Kasumi-1 (cell line): ENCODE measurements at places on chromosomes 1 and 21.
A peak's percentile ranks its signal among the peaks of the same experiment; 100 is the strongest.

GRCh38 chr1:89594096-89594740 lies 38.7 kb upstream of the LRRC8C start:
- no peak for DNase-seq

GRCh38 chr1:156344409-156344808 lies 6.1 kb downstream of the TSACC start:
- DNase-seq = no peak

- no peak for DNase-seq
Measured at GRCh38 chr1:160192234-160192633, 1.9 kb downstream of the CASQ1 start.

DNA sequence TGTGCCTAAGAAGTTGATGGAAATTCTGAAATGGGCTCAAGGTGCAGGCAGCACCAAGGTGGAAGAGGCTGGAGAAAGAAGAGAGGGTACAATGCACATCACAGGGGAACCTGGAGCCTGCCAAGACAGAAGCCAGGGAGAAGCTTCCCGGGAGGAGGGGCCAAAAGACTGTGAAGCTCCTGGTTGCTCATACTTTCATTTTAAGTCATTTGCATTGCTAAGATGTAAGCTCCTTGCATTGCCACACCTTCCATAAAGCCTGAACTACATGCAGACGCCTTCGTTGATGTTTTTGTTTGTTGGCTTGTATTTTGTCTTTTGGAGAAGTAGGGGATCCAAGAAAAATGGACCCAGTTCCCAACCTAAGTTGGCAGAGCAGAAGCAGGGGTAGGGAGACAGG lies 69.0 kb downstream of the HMGB4 start:
- no peak for DNase-seq

DNA sequence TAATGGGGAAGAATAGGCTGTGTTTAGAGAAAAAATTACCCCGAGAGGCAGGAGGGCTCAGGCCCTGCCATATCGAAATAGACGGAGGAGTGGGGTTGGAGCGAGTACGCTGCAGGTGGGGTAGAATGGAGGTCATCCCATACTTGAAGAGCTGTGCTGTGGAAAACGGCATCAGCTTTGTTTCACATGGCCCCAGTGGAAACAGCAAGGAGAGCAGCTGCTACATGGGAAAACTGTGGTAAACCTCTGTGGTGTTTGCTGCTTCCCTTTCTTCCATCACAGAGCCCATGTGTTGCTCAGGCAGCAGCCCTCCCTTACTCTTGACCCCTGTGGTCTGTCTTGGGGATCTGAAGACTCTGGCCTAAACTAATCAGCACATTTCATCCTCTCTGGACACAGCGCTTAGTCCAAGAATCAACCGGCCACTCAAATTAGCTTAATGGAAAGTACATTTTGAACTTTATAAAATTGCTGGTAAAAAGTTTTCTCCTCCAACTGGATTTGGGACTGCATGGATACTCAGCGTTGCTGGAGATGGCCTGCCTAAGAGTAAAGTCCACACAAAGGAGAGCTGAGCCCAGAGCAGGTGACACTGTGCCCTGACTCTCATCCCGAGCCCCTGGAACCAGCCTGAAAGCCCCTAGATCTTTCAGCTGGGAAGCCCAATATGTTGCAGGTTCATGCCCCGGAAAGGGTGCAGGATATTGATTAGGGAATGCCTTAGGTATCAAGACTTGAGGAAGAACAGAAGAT lies 127.1 kb upstream of the GADD45A start:
- peak; percentile 46 for DNase-seq

DNA sequence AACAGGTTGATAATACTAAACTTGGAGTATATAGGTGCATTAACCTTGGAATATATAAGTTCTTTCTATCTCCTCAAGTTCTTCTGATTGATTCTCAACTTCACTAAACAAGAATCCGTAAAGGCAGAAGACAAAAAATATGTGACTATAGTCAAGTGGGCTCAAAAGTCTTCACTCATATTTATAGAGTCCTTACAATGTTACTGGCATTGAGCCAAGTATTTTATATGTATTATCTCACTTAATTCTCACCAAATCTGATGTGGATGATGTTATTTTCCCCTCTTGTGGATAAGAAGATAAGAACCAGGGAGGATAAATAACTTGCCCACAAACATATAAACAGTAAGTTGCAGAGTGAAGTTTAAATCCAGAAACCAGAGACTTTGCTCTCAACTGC lies 486.9 kb downstream of the LRRIQ3 start:
- DNase-seq = no peak

DNA sequence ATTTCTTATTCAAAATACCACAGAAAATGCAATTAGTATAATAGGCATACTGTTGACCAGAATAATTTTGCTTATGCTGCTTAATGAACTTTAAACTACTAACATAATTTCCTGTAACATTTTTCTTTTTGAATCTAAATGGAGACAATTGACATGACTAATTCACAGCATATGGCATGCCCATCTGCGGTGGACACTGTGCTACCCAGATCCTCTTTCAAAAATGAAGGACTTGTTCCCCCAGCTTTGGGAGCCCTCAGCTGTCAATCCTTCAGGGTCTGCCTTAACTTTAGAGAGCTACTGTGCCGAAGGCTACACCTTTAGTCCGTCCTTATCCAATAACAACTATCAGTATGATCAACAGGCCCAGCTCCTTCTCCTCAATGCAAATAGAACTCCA lies 789.0 kb downstream of the PLA2G4A start:
- no peak for DNase-seq

- no peak for DNase-seq
Measured at GRCh38 chr1:229192031-229192430, 78.9 kb upstream of the RAB4A start.

- DNase-seq = no peak
Measured at GRCh38 chr1:20753589-20753988, 21.1 kb upstream of the SH2D5 start.

DNA sequence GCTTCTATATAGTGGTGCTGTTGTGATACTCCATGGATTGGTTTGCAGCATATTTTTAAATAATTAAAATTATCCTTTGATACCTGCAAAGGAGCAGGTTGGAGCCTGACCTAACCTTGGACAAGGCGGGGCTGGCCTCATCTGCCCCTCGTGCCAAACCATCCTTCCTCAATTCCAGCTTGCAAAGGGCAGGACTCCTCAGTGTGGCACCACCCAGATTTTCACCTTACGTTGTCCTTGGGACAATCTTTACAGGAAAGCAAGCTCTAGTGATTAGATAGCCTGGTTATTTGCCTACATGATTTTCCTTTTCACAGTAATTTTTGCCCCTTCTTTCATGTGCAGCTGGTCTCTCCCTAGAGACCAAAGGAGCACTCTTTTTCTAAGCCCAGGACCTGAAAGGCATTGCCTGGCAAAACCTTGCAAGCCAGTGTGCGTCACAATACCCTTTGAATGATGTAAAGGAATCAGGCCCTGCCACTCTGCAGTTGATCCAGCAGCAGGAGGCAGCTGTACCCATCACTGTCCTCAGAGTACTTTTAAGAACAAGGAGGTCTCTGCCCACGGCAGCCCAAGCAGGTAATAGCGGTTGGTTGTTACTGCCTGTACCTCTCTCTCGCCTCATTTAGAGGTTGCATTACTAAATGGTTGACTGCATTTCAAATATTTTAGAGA lies 99.4 kb downstream of the ADSS2 start:
- DNase-seq = no peak

GRCh38 chr1:70767377-70767776 lies 280.2 kb downstream of the PTGER3 start:
- DNase-seq = no peak

GRCh38 chr1:87169263-87169910 lies 159.3 kb upstream of the LMO4 start:
- DNase-seq = no peak

DNA sequence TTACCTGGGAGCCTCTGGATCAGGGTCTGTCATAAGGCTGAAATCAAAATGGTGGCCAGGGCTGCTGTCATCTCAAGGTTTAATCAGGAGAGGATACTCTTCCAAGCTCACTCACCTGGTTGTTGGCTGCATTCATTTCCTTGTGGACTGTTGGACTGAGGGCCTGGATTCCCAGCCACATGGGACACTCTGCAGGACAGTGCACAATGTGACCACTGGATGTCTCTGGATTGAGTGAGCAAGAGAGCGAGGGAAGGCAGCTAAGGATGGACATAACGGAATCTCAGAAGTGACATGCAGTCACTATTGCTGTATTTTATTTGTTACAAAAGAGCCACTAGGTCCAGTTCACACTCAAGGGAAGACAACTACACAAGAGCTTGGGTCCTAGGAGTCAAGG lies 229.1 kb downstream of the S1PR1 start:
- DNase-seq = no peak

DNA sequence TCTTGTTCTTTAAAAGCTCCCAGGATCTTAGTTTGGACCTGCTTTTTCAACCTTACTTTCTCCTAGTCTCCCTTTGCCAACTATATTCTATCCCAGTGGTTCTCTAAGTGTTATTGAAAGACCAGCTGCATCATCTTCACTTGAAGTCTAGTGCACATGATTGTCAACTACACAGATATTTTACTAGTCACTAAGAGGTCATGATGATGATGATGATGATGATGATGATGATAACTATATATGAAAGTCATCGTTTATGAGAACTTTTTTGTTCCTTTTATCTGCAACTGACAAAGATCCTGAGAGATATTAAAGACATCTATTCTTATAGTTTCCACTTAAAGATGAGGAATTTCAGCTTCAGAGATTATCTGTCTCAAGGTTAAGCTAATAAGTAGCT lies 479.0 kb upstream of the ZRANB2 start:
- no peak for DNase-seq

GRCh38 chr1:208151728-208152598 lies 92.2 kb downstream of the PLXNA2 start:
- no peak for DNase-seq

DNA sequence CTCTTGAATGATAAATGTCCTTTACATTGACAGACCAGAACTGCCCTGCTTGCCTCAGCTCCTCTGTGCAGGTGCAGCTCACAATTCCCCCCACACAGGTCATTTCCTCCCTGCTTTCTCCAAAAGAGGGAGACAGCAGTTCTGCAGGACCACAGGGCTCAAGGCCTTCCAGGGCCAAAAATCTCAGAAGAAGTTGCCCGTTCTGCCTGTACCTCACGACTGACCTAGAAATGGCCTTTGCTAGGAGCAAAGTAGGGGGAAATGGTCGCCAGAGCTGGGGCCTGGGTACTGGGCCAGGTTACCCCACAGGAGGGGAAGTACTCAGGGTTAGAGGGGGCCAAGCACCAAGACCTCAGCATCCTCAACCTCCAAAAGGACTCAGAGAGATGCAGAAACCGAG lies 11.1 kb downstream of the RNU1-2 start:
- DNase-seq = no peak

- no peak for DNase-seq
Measured at GRCh38 chr1:53477651-53478501, 18.7 kb downstream of the DMRTB1 start.

DNA sequence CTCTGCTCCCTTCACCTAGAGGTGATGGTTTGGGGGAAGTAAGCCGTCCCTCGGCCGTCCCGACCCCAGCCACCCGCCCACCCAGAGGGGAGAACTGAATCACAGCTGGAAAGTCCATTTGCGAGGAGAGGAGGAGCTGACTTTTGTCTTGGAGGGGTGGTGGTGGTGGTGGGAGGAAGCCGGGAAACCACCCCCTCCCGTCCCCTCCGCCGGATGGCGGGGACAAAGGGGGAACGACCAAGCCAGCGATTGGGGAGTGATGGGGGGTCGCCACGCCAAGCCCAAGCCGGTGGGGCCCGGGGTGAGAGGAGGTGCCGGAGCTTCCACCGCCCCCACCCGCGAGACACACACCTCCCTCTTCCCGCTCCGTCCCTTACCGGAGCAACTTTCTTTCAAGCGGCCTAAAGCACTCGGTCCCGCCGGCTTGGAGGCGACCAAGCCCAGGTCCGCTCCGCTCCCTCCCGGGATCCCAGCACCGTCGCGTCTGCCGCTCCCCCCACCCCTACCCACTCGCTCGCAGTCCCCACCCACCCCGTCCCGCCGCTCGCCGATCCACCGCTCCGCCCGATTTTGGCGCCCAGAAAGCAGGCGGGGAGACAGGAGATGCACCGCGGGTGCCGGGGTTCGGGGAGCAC lies 540 bp downstream of the ARHGEF2 start:
- DNase-seq = no peak

- DNase-seq = no peak
Measured at GRCh38 chr1:13790290-13791030, 90.5 kb downstream of the PRDM2 start.

DNA sequence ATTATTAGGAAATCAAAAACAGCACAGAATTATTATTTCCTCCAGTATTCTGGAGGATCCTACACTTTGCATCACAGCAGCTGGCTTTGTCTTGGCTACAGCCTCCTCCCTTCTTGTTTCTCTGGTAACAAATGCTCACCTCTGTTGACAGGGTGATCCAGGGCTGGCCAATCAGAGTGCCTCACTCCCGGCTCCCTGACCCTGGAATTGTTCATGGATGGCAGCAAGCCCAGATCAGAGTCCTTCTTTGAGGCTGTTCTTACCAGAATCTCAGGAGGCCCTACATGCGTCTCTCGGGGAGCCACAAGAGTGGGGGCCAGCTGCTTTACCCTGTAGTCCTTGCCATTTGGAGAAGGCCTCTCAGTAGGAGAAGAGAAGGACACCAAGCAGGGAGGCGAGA lies 48.4 kb upstream of the IGSF5 start:
- DNase-seq = no peak

DNA sequence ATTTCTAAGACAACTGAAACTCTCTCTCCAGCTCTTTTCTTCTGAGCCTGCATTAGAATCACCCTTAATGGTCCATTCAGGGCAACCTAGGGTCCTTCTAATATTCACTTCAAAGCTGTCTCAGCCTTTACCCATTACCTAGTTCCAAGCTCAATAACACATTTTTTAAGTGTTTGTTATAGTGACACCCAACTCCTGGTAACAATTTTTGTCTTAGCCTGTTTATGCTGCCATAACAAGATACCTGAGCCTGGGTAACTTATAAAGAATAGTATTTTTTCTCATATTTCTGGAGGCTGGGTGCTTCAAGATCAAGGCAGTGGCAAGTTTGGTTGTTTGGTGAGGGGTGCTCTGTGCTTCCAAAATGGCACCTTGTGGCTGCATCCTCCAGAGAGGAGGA lies 531.5 kb upstream of the USP24 start:
- DNase-seq = no peak

GRCh38 chr1:226814751-226815537 lies 55.5 kb upstream of the PSEN2 start:
- DNase-seq = no peak

DNA sequence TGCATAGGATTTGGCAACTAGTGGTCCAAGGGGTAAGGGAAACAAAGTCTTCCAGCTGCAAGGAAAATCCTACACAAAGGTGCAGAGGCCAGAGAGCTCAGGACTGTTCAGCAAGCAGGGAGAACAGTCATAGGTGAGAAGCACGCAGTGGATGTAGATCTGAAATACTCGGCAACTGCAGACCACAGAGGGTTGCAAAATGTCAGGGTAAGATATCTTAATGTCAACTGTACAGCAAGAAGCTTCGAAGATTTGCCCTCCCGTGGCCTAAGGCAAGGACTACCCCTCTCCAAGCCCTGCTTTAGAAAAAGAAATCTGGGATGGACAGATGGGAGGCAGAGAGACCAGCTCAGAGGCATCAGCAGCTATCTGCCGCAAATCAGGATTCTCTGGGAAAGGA lies 153.4 kb upstream of the IRF2BP2 start:
- no peak for DNase-seq

- no peak for DNase-seq
Measured at GRCh38 chr1:182651339-182651724, 33.1 kb downstream of the RGS8 start.
